ENCODE measurements at places on chromosomes 5 and 9.

DNA sequence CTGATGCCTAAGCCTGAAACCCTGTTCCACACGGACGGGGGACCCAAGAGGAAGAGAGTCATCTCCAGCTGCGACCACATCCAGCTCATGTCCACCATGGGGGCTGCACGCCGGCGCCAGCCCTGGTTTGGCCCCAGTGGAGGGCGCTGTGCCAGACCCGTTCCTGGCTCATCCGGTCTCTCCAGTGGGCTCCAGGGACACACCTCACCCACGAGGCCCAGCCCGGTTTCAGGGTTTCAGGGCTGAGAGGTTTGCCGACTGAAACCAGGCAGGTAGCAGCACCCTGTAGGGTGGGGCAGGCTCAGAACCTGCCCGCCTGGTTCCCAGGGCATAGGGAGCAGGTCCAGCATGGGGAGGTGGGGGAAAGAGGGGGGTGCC lies 71.4 kb upstream of the STXBP1 start:
- no peak for DNase-seq

GRCh38 chr9:86546712-86547111 lies 192.5 kb upstream of the TUT7 start:
- DNase-seq, result no peak

DNA sequence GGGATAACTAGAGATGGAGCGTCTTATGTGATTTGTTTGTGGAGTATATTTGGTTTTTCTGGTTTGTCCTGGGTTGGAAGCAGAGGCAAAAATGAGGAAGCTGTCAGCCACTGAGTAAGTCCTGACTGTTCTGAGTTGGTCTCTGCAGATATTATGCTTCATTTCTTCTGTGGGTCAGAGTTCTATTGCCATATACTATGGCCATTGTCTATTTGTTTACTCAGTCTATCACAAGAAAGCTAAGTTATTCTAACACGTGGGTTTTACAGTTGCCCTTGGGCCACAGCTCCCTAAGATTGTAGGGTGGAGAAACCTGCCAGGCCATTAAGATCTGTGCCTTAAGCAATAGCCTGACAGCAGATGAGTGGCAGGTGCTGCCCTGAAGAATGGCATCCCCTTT lies 3.0 kb upstream of the CTSV start:
- no peak for DNase-seq

DNA sequence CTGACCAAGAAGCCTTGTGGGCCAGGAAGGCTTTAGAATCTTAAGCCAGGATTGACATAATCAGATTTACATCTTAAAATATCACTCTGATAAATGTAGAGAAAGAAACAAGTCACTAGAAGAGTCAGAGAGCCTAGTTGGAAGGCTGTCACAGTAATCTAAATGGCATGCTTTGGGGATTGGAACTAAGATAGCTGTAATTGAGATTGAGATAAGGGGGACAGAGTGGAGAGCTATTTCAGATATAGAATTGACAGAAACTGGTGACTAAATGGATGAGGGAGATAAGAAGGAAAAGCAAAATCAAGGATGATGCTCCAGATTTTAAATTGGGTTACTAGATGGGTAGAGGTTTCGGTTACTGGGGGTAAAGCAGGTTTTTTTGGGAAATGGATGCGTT lies 100.5 kb downstream of the XRCC4 start:
- no peak for DNase-seq

DNA sequence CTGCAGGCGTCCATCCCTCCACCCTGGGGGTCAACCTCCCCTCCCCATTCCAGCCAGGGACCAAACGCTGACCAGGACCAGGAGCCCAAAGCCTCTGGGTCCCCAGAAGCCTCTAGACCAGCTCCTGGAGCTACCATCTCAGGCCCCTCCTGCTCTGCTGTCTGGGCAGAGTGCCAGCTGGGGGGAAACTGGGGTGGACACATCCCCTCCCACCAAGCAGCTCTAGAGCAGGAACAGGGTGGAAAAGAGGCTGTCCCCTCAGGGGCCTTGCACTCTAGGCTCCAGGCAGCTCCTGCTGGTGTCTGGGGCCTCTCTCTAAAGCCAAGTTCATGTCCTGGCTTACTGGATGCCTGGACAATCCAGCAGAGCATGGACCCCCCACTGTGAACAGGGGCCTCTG lies 4.4 kb downstream of the SSNA1 start:
- no peak for DNase-seq

- DNase-seq, result no peak
These were observed 218.7 kb downstream of the NFIB start for GRCh38 chr9:14095277-14095676.

GRCh38 chr9:113879911-113880310 lies 3.8 kb downstream of the ZNF618 start:
- no peak for DNase-seq

GRCh38 chr9:113536483-113537228 lies 73.1 kb downstream of the RGS3 start:
- peak; percentile 60 for DNase-seq

GRCh38 chr5:151293624-151294023 lies 9.9 kb downstream of the SLC36A3 start:
- DNase-seq, result no peak
